ENCODE measurements at places on chromosomes 2 and 18. TPM values are rescaled to one million over a fixed set of nuclear protein-coding genes. Genes with fewer than 3 reads are reported as not detected.

The SERPINB4 gene
- total RNA-seq = not detected

The RGPD3 gene
- total RNA-seq = 0.20 TPM

The PLB1 gene
- total RNA-seq = 1.1 TPM

The CYP1B1 gene
- 17.1 TPM for total RNA-seq

The RBKS gene
- total RNA-seq = 2.2 TPM

The AMER3 gene
- total RNA-seq = not detected

GRCh38 chr2:171509945-171510731, 12.1 kb upstream of the CYBRD1 start:
- no peak for DNase-seq

GRCh38 chr18:34837769-34838272, 127.7 kb downstream of the DTNA start:
- no peak for DNase-seq

DNA sequence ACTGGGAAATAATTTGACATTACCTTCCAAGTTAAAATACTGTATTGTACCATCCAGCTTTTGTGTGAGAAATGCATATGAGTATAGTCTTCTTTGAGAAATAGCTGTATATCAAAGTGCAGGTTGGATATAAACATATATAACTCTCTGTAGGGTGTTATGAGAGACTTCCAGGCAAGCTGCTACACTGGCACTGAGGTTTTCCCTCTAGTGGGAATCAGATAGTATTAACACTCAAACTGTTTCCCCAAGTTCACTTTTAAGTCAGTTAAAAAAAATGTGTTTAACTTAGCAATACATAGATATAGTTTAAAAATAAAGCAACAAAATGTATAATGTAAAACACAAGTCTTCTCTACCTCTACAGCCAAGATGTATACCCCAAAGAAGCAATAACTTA, 368.4 kb upstream of the SLC8A1 start:
- no peak for DNase-seq

GRCh38 chr18:25876330-25876948, 214.0 kb downstream of the SS18 start:
- no peak for DNase-seq
